ENCODE measurements at places on chromosomes 7 and 10.

GRCh38 chr10:28496481-28496961, 36.4 kb upstream of the WAC start:
- DNase-seq: no peak

GRCh38 chr10:1253523-1254353, 197.6 kb downstream of the WDR37 start:
- DNase-seq: no peak

GRCh38 chr7:2524808-2525657, 5.5 kb downstream of the LFNG start:
- DNase-seq: no peak

GRCh38 chr7:36606153-36606975, 117.9 kb downstream of the AOAH start:
- DNase-seq: no peak

GRCh38 chr10:14382531-14382930, 51.8 kb upstream of the FRMD4A start:
- DNase-seq: no peak

DNA sequence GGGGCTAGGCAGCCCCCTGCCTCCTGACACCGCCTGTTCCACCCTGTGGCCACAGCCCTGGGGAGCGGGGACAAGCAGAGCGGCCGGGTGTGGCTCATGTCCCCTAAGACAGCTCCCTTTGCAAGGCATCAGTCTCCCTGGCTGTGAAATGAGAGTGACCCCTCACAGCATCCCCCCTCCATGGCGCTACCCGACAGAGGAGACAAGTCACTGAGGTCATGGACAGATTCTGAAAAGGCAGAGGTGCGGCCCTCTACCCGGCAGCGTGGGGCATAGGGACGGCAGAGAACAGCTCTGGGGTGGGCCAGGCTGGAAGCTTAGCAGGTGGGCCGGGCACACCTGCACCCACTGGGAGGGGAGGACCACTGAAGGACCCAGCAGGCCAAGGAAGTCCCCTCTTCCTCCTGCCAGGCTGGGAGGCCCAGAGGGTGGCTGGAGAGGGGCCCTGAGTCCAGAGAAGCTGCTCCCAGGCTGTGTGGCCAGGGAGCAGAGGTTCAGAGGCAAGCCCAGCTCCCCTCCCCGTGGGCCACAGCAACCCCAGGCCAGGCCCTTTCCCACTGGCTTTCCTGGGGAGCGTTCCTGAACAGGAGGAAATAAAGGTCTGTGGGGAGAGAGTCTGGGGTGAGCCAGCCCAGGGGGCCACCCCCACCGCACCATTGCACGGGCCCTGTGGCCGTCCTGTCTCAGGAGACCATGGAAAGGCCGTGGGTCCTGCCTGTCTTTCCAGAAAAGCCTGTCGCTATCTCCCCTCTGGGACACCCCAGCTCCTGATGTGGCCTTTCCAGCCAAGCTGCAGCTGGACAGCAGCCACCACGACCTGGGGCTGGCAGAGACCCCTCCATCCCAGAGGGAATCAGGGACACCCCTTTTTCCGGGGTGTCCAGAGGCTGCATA, 1.7 kb downstream of the ADAP1 start:
- no peak for DNase-seq

GRCh38 chr10:113663142-113663541, 699 bp downstream of the NRAP start:
- DNase-seq: no peak

GRCh38 chr7:2143450-2143849, 89.3 kb downstream of the MAD1L1 start:
- no peak for DNase-seq

DNA sequence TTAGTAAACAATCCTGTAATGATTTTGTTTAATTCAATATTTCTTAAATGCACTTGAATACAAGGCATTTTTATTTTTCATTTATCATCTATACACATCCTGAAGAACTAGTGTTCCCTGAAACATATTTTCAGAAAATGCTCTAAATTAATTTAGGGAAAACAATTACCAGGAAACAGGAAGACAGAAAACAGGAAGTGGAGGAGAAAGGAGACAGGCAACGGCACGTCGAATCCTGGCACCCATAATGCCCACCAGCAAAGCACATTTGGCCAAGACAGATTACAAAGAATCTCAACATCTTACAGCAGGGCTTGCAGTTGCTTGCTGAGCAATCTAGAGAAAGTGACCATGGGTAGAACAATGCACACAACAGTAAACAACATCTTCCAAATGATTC, 571.1 kb downstream of the GRID1 start:
- DNase-seq: no peak

DNA sequence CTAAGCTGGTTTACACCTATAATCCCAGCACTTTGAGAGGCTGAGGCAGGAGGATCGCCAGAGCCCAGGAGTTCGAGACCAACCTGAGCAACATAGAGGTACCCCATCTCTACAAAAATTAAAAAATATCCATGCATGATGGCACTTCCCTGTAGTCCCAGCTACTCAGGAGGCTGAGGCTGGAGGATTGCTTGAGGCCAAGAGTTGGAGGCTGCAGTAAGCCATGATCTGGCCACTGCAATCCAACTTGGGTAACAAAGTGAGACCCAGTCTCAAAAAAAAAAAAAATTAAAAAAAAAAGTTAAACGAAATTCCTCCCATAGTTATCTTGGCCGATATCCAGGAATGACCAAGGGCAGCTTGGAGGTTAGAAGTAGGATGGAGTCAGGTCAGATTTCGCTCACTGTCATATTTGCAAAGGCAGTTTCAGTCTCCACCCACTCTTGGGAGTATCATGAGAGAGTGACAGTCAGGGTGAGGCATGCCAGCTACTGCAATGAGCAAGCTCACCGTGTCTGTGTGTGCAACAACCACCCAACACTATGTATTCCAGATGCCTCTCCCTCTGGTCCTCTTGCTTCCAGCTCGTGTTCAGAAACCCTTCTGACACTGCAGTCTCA, 6.0 kb upstream of the ZDHHC4 start:
- DNase-seq: no peak

- no peak for DNase-seq
Observed at GRCh38 chr7:30048582-30048981, 20.4 kb downstream of the PLEKHA8 start.

DNA sequence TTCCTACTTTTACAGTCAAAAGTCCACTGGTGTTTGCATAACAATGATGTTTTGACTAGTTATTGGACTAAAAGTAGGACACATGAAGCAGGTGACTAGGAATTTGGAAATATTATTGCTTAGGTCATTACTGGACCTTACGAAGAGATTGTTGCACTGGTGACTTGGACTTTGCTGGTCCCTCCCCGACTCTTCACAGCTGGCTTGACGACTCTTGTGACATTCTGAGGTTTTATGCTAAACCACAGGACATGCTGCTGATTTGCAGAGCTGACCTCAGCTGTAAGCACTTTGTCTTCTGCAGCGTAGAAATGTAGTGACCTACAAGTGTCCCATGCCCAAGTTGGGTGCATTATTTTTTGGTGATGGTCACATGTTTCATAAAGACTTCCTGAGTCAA, 21.9 kb downstream of the PCBD1 start:
- no peak for DNase-seq

GRCh38 chr10:61899997-61900828, 1.3 kb upstream of the ARID5B start:
- DNase-seq: no peak

DNA sequence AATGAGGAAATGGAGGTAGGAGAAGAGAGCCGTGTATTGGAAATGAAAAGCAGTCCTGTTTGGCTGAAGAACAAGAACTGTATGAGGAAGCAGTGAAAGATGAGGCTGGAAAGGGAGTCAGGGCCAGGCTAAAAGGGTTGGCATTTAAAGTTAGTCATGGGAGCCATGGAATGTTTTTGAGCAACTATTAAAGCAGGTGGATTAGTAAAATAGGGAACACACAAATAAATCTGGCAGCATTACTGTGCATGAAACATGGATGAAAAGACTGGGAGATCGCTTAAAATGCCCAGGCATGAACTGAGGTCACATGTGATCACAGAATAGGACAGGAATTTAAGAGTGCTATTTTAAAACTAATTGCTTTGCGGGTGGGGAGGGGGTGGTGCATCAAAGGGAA, 1.4 kb upstream of the IFRD1 start:
- no peak for DNase-seq

DNA sequence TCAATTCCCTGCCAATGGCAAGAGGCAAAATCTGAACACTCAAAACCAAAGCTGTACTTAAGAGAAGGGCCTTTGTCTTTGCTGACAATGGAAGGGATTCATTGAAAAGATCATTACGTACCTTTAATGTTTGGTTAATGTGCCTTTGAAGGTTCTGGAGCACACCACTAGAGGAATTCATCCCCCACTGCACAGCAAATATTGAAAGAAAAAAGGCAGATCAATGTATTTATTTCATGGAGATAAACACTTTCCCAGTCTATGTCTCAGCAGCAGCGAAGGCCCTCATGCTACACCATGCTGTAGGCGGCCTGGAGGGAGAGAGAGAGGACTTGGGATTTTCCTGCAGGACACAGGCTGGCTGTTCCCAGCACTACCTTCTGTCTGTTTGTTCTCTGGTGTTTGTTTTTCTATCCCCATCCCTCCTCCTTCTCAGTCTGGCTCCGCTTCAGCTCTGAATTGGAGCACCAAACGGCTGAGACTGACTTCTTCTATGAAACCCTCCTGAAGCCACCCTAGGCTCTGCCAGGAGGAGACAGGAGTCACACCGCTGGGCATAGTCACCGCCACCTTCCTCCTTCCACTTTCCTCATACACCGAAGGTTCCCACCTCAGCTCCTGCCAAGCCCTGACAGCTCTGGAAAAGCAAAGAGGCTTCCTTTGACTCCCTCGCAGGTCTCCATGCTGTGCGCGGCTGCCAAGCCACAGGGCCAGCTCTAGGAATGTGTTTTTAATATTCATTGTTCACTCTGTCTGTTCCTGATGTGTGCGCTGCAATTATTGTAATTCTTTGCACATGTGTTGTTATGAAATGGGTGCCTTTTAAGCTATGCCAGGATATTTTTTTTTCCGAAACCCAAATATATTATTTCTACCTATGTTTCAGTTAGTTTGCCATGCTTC, 301.5 kb downstream of the FZD1 start:
- DNase-seq: peak; percentile 19

DNA sequence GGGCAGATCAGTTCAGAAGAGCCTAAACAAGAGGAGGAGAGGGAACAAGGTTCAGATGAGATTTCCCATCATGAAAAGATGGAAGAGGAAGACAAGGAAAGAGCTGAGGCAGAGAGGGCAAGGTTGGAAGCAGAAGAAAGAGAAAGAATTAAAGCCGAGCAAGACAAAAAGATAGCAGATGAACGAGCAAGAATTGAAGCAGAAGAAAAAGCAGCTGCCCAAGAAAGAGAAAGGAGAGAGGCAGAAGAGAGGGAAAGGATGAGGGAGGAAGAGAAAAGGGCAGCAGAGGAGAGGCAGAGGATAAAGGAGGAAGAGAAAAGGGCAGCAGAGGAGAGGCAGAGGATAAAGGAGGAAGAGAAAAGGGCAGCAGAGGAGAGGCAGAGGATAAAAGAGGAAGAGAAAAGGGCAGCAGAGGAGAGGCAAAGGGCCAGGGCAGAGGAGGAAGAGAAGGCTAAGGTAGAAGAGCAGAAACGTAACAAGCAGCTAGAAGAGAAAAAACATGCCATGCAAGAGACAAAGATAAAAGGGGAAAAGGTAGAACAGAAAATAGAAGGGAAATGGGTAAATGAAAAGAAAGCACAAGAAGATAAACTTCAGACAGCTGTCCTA, 52.7 kb upstream of the AGBL3 start:
- DNase-seq: no peak

DNA sequence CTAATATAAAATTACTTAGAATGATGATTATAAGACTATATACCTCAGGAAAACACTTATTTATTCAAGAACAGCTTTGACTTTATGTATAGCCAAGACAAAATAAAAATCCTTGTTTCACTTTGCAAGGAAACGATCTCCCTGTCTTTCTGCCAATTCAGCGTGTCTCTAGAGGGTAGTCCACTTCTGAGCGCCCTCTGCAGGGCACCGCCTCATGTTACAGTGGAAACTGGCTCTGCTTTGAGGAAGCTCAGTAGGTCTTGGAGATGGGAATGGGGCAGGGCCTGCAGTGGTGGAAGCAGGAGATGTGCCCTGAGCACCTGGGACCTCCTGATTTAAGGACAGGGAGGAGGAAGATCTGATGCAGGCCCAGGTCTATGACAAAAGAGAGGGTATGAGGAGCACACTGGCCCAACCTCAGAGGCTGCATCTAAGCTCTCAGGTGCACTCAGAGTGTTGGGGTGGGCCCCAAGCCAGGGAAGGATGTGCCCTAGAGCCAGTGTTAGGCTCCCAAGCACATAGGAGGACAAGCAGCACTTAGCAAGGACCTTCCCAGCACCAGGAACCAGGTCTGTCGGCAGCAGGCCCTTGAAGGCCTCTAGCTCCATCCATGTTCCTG, 481.0 kb downstream of the TNS3 start:
- no peak for DNase-seq

- no peak for DNase-seq
Observed at GRCh38 chr10:63758080-63758479, 236.9 kb downstream of the REEP3 start.

DNA sequence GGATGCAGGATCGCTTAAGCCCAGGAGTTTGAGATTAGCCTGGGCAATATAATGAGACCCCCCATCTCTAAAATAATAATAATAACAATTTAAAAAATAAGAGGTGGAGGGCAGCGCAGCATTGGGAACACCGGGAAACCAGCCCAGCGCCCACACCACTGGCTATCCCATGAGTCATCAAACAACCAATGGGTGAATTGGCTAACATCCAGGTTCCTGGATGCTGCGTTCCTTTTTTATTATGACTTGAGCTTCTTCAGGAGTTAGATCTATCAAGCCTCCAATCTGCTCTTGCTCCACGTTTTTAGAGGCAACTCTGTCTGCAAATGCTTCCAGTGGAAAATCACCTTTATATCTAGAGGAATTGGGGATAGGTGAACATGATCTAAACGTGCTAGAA, 10.0 kb upstream of the LRRC4 start:
- DNase-seq: no peak

DNA sequence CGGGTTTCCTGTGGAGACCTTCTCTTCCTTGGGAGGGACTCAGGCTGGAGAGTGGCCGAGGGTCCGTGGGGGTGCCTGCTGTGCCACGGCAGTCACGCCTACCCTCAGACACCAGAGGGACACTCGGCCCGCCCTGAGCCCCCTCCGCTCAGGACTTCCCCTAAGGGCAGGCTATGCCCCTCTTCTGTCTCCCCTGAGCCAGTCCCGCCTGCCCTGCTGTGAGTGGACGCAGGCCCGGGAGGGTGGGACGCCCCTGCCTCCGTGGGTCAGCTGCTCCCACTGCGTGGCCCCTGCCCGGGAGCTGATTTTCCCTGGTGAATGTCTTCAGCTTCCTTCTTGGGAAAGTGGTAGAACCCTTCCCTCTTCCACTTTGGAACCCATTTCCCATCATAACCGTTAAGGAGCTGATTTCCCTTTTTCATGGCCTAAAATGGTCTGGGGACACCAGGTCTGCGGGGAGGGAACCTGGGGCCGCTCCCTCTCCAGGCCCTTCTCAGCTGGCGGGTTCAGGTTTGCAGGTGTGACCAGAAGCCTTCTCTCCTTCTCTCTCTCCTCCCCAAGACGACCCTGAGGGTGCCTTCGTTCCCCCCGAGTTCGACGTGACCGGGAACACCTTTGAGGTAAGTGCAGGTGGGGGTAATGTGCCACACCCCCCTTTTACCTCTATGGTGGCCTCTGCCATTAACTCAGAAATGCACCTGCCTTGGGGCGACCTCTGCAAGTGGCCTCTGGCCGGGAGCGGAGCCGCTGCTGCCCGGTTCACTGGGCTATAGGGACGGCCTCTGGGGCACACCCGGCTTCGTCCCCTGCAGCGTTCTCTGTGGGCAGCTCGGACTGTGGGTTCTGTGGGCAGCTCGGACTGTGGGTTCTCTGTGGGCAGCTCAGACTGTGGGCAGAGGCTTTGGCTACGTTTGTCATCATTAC, 7.9 kb downstream of the KNDC1 start:
- DNase-seq: no peak
